ENCODE measurements at places on chromosomes 7 and 10. TPM values are rescaled to one million over a fixed set of nuclear protein-coding genes. Genes with fewer than 3 reads are reported as not detected.

The ELN gene
- total RNA-seq = 61.2 TPM

The ATOH7 gene
- total RNA-seq = not detected

GRCh38 chr10:130751851-130752250 is 559.7 kb downstream of the TCERG1L start:
- DNase-seq = no peak

DNA sequence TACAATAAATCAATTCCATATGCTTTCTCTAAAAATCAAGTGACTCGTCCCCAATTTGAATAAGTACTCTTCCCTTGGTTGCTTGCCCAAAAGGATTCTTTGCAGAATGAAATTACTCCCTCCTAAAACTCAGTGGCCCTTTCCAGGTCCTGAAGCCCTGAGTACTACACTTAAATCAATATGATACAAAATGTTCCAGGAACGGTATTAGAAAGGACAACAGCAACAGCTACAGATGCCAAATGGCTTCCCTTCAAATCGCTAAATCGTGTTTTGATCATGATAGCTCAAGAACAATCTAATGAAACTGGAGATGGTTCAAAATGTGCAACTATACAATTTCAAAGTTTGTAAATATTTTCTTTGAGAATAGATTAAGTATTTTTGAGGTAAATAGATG is 59.4 kb downstream of the TPK1 start:
- no peak for DNase-seq

DNA sequence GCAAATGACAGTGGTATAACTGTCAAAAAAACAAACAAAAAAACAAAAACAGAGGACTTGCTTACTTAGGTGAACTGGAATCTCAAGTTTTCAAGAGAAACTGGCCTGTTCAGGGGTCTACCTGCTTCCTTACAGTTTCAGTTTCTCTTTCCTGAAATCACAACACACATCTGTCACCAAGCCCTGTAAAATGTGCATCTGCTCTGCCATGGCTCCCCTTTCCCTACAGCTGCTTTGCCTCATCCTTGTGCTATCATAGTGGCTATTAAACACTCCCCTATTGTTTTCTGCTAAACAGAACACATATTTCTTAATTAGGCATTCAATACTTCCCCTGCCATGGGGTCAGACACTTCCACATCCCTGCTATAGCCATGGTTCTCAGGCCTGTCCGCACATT is 37.6 kb downstream of the CPED1 start:
- DNase-seq = no peak

DNA sequence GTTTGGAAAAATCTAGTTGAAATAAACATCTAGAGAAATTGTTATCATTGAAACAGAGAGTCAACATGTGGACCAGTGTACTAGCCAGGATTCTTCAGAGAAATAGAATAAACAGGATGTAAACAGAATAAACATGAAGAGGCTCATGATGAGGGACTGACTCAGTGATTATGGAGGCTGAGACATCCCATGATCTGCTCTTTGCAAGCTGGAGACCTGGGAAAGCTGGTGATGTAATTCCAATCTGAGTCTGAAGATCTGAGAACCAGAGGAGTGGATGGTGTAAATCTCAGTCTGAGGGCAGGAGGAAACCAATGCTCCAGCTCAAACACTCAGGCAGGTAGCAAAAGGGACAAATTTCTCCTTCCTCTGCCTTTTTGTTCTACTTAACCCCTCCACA is 62.9 kb upstream of the FAM180A start:
- DNase-seq = no peak
